NCI-H2227 treated with DMSO at 0.1 percent for 48 hours (cell line): ENCODE measurements at places on chromosomes 13 and 19.
A peak's percentile ranks its signal among the peaks of the same experiment; 100 is the strongest.

- no peak for DNase-seq
Measured at GRCh38 chr13:39942552-39943273, 287.3 kb downstream of the COG6 start.

DNA sequence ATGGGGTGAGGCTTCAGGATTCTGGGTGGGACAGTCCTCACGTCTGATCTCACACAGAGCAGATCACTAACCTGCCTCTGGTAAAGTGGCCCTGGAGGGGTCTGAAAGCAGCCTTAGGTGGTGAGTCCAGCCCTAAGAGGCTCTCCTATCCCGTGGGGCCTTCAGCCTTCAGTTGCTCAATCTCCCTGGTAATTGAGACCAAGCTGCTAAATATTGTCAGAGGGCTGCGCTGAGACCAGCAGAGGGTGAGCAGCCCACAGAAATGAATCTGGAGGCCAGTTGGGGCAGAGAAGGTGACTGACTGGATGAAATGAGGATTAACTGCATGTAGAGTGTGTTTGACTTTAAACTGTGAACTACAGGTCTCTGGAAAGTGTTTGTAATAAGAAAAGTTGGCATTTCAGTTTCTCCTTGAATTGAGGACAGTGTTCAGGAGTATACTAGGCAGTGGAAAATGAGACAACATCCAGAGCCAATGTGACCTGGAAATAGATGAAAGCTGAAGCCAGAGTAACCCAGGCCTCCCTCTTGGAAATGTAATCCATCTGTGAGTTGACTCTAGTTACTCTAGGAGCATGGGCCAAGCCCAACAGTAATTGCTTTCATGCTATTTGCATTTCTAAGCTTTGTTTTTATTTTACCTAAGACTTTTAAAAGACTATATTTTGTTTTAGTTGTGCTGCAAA is 14.3 kb upstream of the HSPH1 start:
- DNase-seq: no peak

DNA sequence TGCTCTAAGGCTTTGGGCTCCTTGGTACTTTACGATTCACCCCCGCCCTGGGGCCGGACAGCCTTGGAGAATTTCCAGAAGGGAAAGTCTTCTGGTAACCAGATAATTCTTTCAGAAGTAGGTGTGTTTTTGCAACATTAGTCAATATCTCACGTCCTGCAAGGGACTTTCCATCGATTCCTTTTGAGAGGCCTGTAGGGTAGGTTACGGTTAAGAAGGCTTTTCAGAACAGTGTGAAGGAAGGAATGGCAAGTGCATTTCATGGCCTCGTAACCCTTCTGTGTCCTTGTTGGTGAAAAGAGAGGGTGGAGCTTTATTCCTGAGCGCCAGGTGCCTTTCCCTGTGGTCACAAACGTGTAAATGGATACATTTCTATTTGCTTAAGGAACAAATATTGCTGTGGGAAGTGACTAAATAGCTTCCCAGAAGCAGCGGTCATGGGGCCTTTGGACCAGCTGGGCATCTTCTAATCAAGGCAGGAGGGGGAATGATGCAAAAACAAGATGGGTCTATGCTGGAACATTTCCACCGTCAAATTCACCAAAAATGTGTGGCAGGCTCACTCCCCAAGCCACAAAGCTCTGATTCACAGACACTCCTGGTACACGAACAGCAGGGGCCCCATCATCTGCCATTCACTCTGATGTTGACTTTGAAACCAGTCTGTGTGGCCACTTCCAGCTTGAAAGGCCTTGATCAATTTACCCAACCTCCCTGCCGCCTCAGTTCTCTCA is 99.2 kb downstream of the ANKRD10 start:
- no peak for DNase-seq

DNA sequence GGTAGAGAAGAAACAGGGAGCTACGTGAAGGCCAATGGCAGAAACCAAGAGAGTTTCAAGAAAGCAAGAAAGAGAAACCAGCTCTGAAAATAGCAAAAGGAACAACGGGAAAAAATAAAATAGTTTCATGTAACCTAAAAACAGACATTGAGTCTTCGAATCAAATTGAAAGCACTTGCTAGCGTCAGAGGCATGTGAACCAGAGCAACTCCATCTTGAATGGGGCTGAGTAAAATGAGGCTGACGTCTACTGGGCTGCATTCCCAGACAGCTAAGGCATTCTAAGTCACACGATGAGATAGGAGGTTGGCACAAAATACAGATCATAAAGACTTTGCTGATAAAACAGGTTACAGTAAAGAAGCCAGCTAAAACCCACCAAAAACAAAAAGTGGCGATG is 7.3 kb upstream of the PMIS2 start:
- no peak for DNase-seq

- no peak for DNase-seq
Measured at GRCh38 chr13:87042946-87043345, 628.2 kb upstream of the SLITRK5 start.

DNA sequence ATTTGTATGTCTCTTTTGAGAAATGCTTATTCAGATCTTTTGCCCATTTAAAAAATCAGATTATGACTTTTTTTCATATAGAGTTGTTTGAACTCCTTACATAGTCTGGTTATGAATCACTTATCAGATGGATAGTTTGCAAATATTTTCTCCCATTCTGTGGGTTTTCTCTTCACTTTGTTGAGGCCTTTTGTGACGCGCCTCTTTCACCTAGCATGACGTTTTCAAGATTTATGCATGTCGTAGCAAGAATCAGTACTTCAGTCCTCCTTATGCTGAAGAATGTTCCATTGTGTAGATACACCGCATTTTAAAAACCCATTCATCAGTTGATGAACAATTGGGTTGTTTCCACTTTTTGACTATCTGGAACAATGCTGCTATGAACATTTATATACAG is 13.4 kb downstream of the PABPC3 start:
- DNase-seq: no peak

GRCh38 chr13:65112531-65112941 is 2117.6 kb downstream of the PCDH9 start:
- no peak for DNase-seq

DNA sequence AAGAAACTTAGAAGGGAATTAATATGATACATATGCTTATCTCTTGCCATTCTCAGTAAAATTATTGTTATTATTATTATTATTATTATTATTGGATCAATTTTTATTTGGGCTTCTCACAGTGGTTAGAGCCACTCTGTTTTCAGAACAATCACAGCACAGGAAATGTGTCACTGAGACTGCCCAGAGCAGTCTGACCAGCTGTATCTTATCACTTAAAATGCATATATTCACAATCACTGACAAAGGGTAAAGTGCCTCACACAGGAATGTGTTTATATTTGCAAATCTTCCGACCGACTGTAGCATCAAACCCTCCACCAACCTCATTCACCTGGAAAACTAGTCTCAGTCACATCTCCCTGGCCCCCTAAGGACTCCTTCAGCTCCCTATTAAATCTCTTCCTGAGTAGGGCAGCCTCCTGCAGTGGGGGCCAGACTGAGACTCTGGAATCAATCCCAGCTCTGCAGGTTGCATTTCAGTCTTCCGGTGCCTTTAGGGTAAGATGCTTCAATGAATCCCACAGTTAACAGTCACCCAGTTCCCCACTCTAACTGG is 738.3 kb upstream of the SLITRK5 start:
- DNase-seq: no peak

DNA sequence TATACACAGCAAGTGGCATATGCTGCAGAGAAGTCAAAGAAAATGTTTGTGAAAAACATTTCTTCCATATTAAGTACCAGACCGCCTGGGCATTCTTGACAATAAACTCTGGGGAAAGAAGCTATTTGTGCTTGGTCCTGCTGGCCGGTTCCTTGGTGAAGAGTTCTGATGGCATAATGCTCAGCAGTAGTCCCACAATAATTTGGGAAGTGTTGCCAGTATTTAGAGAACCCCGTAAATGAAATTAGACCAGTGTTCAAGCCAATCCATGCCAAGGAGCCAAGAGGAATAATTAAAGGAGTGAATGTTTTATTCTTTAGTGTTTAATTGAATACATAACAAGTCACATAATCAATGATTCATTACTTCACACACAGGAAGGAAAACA is 6.3 kb downstream of the KCTD12 start:
- DNase-seq: no peak

DNA sequence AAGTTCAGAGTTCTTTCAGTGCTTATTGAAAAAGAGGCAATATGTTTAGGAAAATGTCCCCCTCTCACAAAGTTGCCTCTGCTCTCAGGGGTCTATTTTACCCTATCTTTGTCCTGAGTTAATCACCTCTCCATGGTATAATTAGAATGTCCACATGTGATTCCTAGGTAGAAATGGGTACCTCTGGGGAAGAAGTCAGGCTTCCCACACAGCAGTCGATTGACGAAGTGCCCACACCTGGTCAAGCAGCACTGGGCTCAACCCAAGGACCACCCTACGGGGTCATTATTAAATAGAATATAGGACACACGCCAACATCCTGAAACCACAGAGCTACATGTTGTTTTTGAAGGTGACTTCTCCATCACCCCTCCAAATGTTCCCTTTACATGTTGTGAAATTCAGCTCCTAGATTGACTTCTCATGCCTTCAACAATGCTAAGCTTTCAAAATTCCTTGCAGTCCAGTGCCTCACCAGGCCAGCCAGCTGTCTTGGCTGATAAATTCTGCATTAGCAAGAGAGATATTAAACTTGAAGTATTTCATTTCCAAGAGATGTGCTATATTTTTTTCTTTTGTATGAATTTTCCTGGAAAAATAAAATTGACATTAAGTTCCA is 43.6 kb upstream of the FAM124A start:
- no peak for DNase-seq

DNA sequence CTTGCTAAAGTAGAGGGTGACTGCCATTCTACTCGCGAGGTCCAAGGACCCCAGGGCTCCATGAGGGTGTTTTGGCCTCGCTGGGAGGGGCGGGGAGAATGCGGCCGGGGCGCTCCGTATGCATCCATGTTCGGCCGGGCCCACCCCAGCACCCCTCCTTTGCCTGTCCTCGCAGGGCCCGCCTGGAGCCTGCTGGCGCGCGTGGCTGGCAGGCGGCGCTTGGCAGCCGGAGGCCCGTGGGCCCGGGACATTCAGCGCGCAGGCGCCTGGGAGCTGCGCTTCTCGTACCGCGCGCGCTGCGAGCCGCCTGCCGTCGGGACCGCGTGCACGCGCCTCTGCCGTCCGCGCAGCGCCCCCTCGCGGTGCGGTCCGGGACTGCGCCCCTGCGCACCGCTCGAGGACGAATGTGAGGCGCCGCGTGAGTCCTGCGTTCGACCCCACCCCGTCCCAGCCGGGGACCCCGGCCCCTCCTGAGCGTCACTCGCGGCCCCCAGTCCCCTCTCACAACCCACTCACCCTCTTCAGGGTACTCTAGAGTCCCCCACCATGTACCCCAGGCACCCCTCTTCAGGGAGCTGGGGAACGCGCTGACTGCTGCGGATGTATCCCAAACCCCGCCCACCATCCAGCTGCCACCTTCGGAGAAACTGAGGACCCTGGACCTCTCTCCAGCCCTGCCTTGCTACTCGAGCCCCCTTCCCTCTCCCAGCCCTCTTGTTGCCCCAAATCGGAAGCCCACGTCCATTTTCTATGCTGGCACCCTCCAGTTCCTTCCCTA is 4.1 kb downstream of the DLL3 start:
- no peak for DNase-seq

DNA sequence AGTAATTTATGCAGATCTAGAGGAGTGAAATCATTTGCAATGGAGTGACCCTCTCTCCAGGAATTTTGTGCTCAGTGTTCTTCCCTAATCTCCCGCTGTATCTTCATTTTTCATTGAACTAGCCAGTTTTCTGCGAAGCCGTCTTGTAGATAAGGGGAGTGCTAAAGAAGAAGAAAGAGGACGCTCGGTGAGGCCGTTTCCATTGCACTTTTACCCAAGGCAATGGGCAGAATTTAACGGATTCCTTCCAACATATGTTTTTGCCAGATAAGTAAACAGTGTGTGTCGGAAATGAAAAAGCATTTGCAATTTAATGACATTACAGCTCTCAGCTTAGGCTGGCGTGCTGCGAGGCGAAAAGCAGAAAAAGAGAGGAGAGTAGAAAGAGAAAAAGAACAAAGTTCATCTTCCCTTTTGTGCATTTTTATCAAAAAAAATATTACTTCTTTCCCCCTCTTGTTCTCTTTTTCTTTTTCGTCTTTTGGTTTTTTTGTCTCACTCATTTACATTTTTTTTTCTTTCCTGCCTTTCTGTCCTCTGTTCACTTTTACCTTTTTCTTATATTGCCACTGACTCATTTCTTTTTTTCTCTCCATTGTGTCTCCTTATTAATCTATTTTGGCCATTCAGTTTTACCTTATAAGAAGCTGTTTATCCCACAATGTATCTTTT is 49.9 kb downstream of the SOX21 start:
- no peak for DNase-seq

- DNase-seq: no peak
Measured at GRCh38 chr13:65971541-65971940, 1258.6 kb downstream of the PCDH9 start.

- DNase-seq: no peak
Measured at GRCh38 chr19:33488826-33489225, 32.8 kb downstream of the PEPD start.

GRCh38 chr13:99690426-99691174 is 189.3 kb downstream of the TM9SF2 start:
- DNase-seq: no peak

DNA sequence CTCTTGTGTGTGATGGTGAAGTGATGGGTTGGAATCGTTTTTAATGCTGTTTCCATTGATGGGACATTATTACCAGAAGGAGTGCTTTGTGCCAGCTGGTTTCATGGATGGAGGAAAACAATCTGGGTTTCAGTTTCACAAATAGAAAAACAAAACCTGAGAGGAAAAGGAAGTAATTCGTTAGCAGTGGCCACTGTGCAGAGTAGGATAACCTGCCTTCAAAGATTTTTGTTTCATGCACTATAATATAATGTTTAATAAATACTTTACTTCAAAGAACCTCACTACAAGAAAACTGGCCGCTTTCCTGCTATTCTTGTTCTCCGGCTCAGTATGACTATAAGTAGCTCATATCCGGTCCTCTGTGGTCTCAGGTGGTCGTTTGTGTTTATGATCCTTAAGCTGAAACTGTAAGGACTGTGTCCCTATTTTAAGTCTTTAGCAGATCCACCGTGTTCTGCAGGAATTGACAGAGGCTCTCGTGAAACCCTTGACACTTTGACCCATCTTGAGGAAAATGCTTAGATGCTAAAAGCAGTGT is 104.7 kb downstream of the GGACT start:
- peak; percentile 46 for DNase-seq

DNA sequence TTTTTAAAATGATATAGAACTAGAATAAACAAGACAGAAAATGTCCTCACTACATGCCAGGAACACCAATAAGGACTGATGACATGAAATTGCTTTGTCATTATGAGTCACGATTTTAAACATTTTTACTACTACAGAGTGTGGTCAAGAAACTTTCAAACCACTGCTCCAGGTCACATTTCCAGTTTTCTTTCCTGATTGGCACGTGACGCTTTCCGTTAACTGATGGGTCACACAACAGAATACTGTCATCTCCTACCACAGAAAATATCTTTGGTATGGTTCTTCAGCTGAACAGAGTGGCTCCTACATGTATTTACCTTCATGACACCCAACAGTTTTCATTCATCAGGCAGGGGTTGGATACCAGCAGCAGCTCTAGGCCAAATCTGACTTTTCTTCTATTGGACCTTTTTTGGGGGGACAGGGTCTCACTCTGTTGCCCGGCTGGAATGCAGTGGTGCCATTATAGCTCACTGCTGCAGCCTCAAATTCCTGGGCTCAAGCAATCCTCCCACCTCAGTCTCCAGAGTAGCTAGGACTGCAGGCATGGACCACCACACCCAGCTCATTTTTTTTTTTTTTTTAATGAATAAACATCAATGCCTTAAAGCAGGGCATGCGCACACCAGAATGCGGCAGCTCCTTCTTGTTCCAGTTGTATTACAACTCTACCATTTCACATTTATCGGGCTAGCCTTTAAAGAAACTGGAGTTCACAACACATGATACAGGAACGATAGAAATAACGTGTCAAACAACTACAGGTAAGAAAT is 147.4 kb downstream of the RNF17 start:
- DNase-seq: no peak
